ENCODE measurements at places on chromosomes 5 and 9.

GRCh38 chr5:172336676-172337285 is 53.2 kb upstream of the UBTD2 start:
- no peak for DNase-seq

- DNase-seq, result no peak
Measured at GRCh38 chr5:39657943-39658342, 233.2 kb upstream of the DAB2 start.

GRCh38 chr5:121182788-121183490 is 668.7 kb upstream of the FTMT start:
- no peak for DNase-seq

DNA sequence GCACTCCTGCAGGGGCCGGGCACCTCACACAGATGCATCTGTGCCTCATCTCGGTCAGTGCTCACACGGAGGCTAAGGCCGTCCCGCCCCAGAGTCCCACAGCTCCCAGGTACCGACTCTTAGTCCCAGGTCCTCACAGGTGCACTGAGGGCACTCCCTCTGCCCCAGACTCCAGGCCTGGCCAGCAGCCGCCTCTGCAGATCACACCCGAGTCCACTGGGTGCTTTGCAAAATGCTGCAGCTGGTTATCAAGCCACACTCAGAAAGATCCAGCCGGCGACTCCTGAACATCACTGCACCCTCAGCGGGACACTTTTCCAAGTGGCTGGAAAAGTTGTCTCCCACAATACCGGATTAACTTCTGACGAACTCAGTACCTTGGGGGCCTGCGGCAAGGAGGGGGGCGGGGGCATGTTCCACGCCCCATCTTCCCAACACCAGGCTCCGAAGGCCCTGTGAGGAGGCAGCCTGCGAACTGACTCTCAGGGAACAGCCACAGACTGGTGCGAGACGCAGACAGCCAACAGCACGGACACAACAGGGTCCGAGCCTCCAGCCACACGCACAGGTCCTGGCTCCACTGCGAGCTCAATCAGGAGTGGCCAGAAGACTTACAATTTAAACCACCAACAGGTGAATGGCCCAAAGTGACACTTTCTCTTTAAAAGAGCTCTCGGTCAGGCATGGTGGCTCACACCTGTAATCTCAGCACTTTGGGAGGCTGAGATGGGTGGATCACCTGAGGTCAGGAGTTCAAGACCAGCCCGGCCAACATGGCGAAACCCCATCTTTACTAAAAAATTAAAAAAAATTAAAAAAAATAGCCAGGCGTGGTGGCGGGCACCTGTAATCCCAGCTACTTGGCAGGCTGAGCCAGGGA is 4.0 kb downstream of the BRD3 start:
- no peak for DNase-seq

GRCh38 chr9:98550206-98550820 is 158.4 kb downstream of the GABBR2 start:
- no peak for DNase-seq
